NCI-H1105 (cell line): ENCODE measurements at places on chromosomes 4 and X.

DNA sequence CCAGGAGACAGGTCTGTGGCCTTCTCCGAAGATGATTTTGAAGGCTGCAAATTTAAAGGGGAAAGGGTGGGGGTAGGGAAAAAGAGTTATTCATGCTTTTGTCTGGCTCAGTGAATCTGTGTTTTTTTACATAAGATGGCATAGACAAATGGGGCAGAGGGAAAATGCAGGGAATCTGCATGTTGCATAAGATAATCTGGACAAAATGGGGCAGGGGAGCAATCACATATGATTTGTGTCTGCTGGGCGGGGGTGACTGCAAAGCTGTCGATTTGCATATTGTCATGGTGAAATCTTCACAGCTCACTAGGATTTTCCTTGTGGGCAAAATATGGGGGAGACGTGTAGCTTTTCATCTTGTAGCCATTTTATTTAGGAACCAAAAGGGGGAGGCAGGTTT lies 29.4 kb upstream of the GYG2 start:
- no peak for DNase-seq

DNA sequence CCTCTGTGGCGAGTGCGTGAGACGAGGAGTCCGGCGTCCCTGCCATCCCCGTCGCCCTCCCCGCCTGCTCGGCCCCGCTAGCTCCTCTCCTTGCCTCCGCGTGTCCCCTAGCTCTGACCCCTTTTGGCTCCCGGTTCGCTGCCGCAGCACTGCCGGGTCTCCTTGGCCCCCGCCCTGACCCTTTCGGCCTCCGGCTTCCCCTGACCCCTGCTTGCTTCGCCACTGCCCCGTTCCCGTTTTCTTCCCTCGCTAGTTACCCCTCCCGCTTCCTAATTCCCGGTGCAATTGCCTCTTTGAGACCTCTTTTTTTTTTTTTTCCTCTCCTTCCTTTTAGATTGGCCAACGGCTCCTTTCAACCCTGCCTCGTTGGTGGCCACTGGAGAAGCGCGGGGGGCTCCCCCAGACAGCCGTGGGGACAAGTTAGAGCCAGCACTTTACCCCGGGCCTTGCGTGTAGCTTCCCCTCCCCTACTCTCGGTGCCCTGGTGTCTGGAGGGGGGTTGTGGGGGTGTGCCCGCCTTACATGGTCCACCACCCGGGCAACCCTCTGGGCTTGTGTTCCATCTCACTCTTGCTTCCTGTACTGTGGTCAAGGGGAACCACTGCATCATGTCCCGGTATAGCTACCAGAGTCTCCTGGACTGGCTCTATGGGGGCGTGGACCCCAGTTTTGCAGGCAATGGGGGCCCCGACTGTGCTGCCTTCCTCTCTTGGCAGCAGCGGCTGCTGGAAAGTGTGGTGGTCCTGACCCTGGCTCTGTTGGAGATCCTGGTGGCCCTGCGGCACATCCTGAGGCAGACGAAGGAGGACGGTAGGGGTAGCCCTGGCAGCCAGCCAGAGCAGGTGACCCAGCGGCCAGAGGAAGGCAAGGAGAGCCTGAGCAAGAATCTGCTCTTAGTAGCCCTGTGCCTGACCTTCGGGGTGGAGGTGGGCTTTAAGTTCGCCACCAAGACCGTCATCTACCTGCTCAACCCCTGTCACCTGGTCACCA lies 548 bp downstream of the TMEM164 start:
- no peak for DNase-seq

GRCh38 chr4:182314537-182314936 lies 71.3 kb downstream of the TENM3 start:
- DNase-seq = no peak

- no peak for DNase-seq
Measured at GRCh38 chrX:39886282-39886681, 211.5 kb downstream of the BCOR start.
